ENCODE measurements at places on chromosomes 7 and 10. TPM values are rescaled to one million over a fixed set of nuclear protein-coding genes. Genes with fewer than 3 reads are reported as not detected.

DNA sequence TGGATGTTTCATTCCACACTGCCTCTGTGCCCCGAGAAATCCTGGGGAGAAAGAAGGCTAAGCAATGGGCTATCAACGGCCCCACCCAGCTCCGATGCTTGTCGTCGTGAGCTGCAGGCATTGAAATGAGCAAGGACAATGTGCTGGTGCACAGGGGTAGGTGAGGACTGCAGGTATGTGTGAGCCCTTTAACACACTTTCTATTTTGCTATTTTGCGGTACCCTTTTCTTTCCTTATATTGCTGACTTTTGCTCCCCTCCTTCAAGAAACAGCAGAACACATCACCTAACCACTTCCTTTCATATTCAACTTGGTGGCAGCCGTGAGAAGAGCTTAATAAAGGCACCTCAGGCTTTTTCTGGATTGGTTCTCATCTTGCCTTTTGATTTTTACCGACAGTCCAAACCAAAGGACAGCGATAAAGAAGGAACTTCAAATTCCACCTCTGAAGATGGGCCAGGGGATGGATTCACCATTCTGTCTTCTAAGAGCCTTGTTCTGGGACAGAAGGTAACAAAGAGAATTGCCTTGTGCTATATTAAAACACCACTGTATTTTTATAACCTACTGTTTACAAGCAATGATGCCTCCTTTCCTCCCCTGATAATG is 39.2 kb downstream of the AIFM2 start:
- H3K27ac ChIP-seq: no peak overlapping the region
- H3K36me3 ChIP-seq: peaks cover 25% of the 10 kb centered on the region
- peaks cover 8% of the 10 kb centered on the region for H3K4me1 ChIP-seq
- no peak overlapping the region for H3K4me3 ChIP-seq
- no peaks in the 10 kb centered on the region for H3K27me3 ChIP-seq

DNA sequence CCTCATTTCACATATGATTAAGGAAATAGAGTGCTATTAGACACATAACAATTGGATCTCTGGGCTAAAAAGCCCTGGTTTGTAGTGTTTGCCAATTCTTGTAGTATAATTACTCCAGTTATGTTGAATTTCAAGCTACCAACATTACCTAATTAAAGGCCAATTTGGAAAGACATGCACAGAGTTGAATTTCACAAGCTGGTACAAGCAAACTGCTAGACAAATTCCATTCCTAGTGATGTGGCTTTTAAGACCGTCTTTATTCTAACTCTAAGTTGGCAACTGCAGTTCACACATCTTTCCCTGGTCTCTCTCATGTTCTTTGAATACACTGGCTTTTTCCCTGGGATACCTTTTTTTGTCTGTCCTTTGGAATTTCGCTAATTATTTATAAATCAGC is 384.1 kb upstream of the CNTNAP2 start:
- H3K4me3 ChIP-seq: no peak overlapping the region
- H3K4me1 ChIP-seq: no peaks in the 10 kb centered on the region
- no peaks in the 10 kb centered on the region for H3K36me3 ChIP-seq
- H3K27ac ChIP-seq: no peak overlapping the region
- no peak for DNase-seq

DNA sequence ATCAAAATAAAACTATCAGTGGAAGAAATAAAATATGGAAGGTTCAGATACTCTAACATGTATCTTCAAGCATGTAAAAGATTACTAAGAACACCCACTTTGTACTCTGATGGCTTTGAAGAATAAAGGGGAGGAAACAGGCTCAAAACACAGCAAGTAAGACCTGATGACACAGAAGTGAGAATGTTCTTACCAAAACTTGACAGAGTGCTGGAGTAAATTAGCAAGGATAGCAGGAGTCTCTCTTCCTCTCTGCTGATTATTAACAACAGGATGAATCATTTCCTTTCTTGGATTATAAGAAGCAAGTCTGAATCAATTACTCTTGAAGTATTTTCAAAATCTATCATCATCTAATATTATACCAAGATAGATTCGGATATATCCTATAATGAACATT is 47.5 kb downstream of the GLI3 start:
- H3K36me3 ChIP-seq: no peaks in the 10 kb centered on the region
- H3K4me3 ChIP-seq: no peak overlapping the region
- no peak for DNase-seq

- H3K27ac ChIP-seq: no peak overlapping the region
- no peaks in the 10 kb centered on the region for H3K36me3 ChIP-seq
- DNase-seq: no peak
Measured at GRCh38 chr10:58164517-58164916, 103.2 kb downstream of the IPMK start.

- DNase-seq: no peak
- no peak overlapping the region for H3K4me3 ChIP-seq
- no peak overlapping the region for H3K27ac ChIP-seq
Measured at GRCh38 chr10:10612151-10612550, 405.5 kb upstream of the CELF2 start.

DNA sequence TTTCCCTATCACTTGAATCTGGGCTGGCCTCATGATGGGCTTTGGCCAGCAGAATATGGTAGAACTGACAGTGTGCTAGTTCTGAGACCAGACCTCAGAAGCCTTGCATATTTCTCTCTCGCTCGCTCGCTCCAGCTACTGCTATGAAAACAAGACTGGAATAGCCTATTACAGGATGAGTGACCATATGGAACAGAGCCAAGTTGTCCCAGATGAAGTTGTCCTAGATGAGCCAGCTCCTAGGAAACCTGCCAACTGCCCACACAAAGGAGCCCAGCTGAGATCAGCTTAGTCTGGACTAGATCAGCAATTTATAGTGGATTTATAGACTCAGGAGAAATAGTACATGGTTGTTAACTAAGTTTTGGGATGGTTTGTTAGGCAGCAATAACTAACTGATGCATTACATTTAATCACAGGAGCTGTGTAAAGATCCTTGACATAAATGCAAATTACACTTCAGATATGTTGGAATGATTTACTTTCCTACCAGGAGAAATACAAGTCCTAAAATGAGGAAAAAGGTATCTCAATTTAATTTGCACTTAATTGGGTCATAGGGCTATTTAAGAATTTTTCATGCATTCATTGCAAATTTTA is 6.8 kb upstream of the HECW1 start:
- no peak for DNase-seq
- no peak overlapping the region for H3K4me3 ChIP-seq
- H3K36me3 ChIP-seq: no peaks in the 10 kb centered on the region
- H3K27me3 ChIP-seq: no peaks in the 10 kb centered on the region
- peaks cover 8% of the 10 kb centered on the region for H3K4me1 ChIP-seq

DNA sequence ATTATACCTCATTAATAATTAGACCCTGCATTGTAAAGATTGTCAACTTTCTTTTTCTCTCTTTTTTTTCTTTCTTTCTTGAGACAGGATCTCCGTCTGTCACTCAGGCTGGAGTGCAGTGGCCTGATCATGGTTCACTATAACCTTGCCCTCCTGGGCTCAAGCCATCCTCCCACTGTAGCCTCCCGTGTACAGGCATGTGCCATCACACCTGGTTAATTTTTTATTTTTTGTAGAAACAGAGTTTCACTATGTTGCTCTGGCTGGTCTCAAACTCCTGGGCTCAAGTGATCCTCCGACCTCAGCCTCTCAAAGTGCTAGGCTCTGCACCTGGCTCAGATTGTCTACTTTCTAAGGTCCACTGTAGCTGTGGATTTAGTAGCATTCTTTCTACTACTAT is 50.7 kb downstream of the MDFIC start:
- H3K27ac ChIP-seq: no peak overlapping the region
- H3K4me1 ChIP-seq: peaks cover 12% of the 10 kb centered on the region
- no peaks in the 10 kb centered on the region for H3K36me3 ChIP-seq
- H3K4me3 ChIP-seq: no peak overlapping the region
- DNase-seq: no peak

GRCh38 chr7:22802426-22802825 is 20.2 kb downstream of the TOMM7 start:
- H3K4me1 ChIP-seq: no peaks in the 10 kb centered on the region
- DNase-seq: no peak
- H3K27ac ChIP-seq: no peak overlapping the region
- H3K27me3 ChIP-seq: no peaks in the 10 kb centered on the region

DNA sequence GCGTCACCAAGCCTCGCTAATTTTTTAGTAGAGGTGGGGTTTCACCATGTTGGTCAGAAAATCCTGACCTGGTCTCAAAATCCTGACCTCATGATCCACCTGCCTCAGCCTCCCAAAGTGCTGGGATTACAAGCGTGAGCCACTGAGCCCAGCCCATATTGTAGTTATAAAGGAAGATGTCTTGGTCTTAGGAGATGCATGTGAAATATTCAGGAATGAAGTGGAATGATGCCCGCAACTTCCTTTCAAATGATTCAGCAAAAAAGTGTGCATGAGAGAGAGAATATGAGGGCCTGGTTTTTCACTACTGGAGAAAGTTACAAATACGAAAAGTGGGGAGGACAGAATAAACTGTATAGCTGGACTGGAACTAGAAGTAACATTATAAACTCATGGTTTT is 15.9 kb downstream of the TMEM209 start:
- no peak overlapping the region for H3K4me3 ChIP-seq
- H3K27ac ChIP-seq: peak overlapping the region; percentile 2
- H3K36me3 ChIP-seq: peaks cover 6% of the 10 kb centered on the region
- H3K4me1 ChIP-seq: peaks cover 7% of the 10 kb centered on the region
- H3K27me3 ChIP-seq: no peaks in the 10 kb centered on the region

GRCh38 chr10:51090190-51090589 is 15.9 kb downstream of the PRKG1 start:
- peak overlapping the region; percentile 17 for H3K27ac ChIP-seq
- no peaks in the 10 kb centered on the region for H3K36me3 ChIP-seq
- no peak overlapping the region for H3K4me3 ChIP-seq
- H3K27me3 ChIP-seq: no peaks in the 10 kb centered on the region
- H3K4me1 ChIP-seq: peaks cover 24% of the 10 kb centered on the region

DNA sequence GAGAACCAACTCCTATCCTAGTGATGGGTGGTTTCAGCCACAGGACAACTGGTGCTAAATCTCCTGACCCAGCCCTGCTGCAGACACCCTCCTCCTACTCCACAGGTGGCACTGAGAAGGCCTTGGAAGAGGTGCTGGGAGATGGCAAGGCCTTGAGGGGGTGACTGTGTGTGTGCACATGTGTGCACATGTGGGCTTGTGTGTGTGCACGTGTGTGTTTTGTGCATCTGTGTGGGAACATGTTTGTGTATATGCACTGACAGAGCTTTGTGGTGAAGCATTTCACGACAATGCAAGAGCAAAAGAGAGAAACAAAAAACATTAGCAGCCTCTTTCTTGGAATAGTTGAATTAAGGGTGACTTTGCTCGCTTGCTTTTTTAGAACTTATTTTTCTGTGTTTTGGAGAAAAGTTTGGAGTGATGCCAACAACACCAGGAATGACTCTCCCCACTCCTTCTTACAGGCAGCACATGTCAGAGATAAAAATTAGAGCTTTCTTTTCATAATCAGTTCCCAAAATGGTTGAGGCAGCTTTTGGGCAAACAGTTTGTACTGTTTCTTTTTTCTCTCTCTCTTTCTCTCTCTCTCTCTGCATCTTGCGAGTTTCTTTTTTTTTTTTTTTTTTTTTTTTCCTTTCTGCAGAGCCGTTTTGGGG is 69.5 kb downstream of the SEC61G start:
- no peak for DNase-seq
- H3K27ac ChIP-seq: no peak overlapping the region
- H3K36me3 ChIP-seq: no peaks in the 10 kb centered on the region
- H3K4me1 ChIP-seq: no peaks in the 10 kb centered on the region
- H3K27me3 ChIP-seq: peaks cover 10% of the 10 kb centered on the region
- H3K4me3 ChIP-seq: no peak overlapping the region

- H3K4me1 ChIP-seq: peaks cover 3% of the 10 kb centered on the region
- H3K4me3 ChIP-seq: no peak overlapping the region
- no peak for DNase-seq
- no peaks in the 10 kb centered on the region for H3K36me3 ChIP-seq
Measured at GRCh38 chr7:107104801-107105200, 60.3 kb downstream of the PRKAR2B start.

- H3K4me1 ChIP-seq: no peaks in the 10 kb centered on the region
- no peaks in the 10 kb centered on the region for H3K27me3 ChIP-seq
- DNase-seq: no peak
- H3K27ac ChIP-seq: no peak overlapping the region
- no peaks in the 10 kb centered on the region for H3K36me3 ChIP-seq
- H3K4me3 ChIP-seq: no peak overlapping the region
Measured at GRCh38 chr10:131119626-131120355, 191.7 kb downstream of the TCERG1L start.

DNA sequence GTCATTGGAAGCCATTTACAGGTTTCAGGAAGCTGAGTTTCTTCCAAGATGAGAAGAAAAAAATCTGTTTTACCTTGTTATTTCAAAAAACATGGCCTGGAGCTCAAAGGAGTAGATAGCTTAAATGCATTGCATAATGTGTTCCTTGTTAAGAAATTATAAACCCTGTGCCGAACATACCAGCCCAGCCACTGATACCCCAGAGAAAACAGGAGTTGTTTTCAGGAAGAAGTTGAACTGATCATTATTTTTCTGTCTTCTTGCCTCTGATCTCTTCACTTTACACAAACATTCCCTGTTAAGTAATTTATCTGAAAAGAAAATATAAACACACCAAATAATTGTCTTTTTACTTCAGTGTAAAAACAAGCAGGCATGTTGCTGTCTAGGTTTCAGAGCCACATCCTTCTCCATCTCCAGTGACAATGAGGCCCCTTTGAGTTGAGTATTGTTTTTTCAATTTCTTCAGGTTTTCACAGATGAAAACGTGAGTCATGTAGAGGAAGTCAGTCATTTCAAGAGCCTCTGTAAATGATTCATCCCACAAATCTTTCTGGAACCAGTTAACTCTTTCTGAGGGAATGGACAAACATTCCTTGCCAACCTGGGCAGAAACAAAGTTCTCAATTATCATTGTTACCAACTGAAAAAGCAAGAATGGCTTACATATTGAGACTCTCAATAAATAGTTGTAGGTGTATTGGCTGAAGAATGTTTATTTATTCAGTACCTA is 244.2 kb downstream of the IPMK start:
- H3K27ac ChIP-seq: peak overlapping the region; percentile 92
- no peaks in the 10 kb centered on the region for H3K27me3 ChIP-seq
- H3K36me3 ChIP-seq: no peaks in the 10 kb centered on the region
- H3K4me1 ChIP-seq: peaks cover 49% of the 10 kb centered on the region
- DNase-seq: no peak
- peak overlapping the region; percentile 20 for H3K4me3 ChIP-seq

DNA sequence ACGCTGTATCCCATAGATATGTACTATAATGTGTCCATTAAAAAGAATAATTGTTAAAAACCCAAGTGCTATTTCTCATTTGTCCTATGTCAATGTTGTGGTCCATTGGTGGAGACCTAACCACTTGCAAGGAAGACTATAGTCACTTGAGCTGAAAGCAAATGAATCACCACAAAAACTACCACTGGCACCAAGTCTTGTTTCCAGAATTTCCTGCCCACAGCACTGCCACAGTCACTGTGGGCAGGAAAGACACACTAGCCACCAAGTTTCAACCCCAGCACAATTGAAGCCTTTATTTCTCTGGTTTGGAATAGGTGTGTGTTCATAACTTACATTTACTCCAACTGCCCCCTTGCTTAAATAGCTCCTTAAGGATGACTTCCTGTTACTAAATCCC is 12.4 kb downstream of the DIP2C start:
- peak overlapping the region; percentile 18 for H3K27ac ChIP-seq
- peaks cover 63% of the 10 kb centered on the region for H3K4me1 ChIP-seq
- H3K4me3 ChIP-seq: no peak overlapping the region

The AP5Z1 gene
- 61.2 TPM for total RNA-seq

The CC2D2B gene
- total RNA-seq: 0.30 TPM

The LRRN3 gene
- total RNA-seq: 1.3 TPM

The SAP25 gene
- not detected for total RNA-seq

The ADARB2 gene
- total RNA-seq: 6.6 TPM

The ZFAND2A gene
- 15.2 TPM for total RNA-seq

The FRMD4A gene
- total RNA-seq: 124 TPM

The ZNF425 gene
- 4.0 TPM for total RNA-seq

The ELOVL3 gene
- total RNA-seq: not detected

The GRID2IP gene
- total RNA-seq: 0.15 TPM

The EEF1AKMT2 gene
- 16.7 TPM for total RNA-seq

Data from chondrocyte (in vitro differentiated cells).